ENCODE measurements at places on chromosomes 2 and 18.

- DNase-seq: no peak
Measured at GRCh38 chr2:210623506-210623905, 67.1 kb downstream of the CPS1 start.

DNA sequence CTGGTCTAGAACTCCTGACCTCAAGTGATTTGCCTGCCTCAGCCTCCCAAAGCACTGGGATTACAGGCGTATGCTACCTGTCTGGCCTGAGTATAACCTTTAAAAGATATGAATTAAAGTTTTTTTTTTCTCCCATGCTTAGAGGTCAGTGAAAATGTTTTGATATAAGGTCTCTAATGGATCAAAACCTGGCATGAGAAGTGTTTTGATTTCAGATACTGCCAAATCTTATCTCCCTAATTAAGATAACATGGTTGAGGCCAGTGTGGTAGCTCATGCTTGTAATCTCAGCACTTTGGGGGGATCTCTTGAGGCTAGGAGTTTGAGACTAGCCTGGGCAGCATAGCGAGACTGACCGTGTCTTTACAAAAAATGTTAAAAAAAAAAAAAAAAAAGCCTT, 41.2 kb downstream of the SNRPD1 start:
- DNase-seq: no peak

DNA sequence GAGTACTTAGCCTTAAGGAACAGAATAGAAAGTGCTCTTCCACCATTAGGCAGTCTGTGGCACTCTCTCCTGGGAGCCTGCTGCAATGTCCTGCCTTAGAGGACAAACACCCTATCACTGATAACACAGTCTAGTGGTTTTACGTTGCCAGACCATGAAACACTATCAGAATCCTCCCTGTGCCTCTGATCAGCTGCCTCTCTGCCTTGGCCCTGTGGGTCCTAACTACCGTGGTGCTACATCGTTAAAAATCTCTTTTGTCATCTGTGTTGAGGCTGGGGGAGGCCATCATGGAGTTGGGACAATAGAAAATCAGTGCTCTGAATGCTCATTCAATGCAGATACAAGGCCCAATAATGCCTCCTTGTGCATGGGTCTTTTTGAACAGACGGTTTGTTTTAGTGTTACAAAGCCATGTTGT, 11.9 kb upstream of the APCDD1 start:
- DNase-seq: no peak

DNA sequence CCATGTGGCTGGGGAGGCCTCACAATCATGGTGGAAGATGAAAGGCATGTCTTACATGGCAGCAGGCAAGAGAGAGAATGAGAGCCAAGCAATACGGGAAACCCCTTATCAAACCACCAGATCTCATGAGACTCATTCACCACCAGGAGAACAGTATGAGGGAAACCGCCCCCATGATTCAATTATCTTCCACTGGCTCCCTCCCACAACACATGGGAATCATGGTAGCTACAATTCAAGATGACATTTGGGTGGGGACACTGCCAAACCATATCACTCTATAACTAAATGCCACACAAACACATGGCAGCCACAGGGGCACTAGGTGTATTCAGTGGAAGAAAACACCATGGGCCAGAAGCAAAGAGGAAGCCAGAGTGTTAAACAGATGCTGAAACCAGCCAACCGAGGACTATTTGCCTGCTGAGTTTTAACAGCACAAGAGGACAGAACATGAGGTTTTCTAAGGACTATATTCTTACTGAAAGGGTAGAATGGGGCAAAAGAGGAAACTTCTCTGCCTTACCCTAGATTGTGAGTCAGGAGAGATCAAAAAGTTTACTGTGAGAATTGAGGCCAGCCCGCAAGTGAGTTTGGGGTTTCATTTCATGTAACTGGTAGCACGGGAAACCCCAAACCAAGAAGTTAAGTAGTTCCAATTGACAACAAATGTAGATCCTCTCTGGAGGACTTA, 49.2 kb downstream of the SIGLEC15 start:
- peak; percentile 54 for DNase-seq

DNA sequence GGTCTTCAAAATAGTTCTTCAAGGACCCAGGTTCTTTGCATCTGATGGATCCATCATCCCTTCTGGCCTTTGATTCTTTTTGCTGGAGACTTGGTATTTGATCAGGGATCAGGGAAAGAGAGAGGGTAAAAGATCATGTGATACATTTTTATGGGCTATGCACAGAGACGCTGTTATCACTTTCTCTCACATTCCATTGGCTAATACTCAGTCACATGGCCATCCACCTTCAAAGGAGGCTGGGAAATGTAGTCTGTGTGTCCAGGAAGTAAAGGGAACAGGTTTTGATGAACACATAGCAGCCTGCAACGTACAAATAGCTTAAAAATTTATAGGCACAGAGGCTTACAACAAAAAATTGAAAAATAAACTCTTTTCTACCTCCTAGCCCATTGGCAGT, 629.6 kb upstream of the FANCL start:
- DNase-seq: no peak

DNA sequence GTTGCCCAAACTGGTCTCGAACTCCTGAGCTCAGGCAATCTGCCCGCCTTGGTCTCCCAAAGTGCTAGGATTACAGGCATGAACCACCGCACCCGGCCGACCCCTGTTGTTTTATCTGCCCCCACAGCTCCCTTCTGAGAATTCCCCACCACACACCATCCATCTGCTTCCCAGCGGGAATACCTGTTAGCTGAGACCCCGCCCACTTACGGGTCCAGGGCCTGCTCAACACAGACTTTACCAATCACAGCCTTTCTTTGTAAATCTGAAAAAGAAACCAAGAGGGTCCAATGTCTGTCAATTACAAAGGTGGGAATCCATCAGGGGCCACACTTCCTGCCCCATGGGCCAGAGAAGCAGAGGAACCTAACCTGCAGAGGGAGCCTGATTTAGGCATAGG, 14.2 kb upstream of the CABLES1 start:
- DNase-seq: no peak

GRCh38 chr2:146228020-146228393, 1616.8 kb upstream of the ACVR2A start:
- no peak for DNase-seq

GRCh38 chr2:203623661-203624060, 82.8 kb upstream of the CD28 start:
- DNase-seq: no peak

GRCh38 chr2:240565333-240566202, 2.7 kb upstream of the RNPEPL1 start:
- peak; percentile 90 for DNase-seq

DNA sequence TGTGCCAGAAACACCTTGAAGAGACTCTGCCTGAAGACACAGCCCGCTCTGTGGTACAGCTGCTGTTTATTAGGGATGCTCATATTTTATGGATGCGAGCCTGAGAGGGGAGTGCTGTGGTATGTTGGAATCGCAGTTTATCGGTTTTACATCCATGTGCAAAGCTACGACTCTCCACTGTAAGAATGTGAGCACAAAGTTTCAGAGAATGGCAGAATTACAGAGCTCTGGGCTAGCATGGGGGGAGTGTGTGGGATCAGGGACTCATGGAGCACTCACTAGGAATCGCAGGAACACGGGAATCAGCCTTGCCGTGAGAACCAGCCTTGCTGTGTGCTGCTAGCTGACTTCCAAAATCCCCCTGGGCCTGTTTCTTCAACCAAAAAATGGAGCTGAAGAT, 199.9 kb downstream of the RNF144A start:
- no peak for DNase-seq

DNA sequence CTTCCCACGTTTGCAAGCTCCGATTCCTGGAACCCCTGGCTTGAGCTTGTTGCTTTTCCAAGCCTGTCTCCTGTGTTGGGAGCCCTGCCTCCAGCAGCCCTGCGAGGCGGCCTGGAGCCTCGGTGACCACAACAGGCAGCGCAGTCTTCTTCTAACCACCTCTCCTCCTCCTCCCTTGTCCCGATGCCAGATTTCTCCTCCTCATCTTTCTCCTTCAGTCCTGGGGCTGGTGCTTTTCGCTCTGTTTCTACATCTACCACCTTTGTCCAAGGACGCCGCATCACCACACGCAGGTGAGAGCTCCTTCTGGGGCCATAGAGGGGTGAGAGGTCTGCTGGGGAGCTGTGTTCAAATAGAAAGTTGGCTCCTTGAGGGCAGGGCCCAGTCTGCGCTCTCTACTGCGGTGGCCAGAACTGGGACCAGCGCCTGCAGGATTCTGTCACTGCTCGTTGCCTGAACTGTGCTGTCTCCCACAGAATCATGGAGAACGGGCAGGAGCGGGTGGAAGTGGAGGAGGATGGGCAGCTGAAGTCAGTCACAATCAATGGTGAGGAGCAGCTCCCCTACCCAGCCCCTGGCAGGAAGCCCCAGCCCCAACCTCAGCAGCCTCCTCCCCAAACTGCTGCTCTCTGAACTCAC, 3.9 kb downstream of the DNAJB2 start:
- DNase-seq: no peak

DNA sequence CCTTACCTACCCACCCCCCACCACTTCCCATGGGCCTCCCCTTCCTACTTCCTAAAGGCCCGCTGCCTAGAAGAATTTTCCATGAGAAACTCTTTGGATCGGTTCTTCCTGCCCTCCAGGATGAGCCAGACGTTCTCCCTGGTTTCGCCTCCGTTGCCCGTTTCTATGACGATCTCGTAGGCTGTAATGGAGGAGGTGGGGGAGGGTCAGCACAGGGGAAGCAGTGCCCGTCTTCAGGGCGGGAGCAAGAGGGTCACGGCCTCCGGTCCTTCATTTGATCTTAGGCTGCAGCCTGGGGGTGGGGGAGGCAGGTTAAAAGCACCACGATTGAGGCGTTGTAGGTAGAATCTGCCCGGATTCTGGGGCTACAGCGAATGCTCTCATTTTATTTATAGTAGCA, 172.0 kb downstream of the LOXHD1 start:
- DNase-seq: no peak

GRCh38 chr2:28391564-28392296, 928 bp upstream of the FOSL2 start:
- peak; percentile 64 for DNase-seq

- DNase-seq: no peak
Measured at GRCh38 chr18:54069729-54070128, 154.7 kb downstream of the MBD2 start.

DNA sequence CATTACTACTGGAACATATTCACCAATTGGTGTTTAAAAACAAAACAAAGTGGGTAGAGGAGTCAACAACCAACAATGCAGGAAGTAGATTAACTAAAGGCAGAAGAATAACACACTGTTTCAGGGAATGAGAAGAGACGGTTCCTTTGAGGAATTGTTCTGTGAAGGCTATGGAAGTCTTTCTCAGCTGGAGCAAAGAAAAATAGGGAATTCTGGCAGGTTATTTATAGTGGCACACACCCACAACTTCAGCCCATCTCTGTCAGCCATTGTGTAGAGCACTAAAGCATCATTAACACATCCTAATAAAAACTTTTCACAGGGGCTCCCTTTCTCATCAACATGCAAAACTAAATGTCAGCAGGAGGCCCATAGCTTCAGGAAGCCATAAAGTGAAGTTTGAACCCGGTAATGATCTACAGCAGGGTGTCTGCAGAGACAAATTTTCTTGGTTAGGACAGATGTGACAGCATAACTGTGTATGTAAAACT, 113.6 kb downstream of the CDH2 start:
- DNase-seq: no peak

GRCh38 chr2:30293303-30293921, 62.1 kb downstream of the LBH start:
- no peak for DNase-seq

GRCh38 chr2:68767031-68767961, 32.7 kb downstream of the ARHGAP25 start:
- DNase-seq: no peak

- DNase-seq: no peak
Measured at GRCh38 chr18:50619861-50620275, 60.0 kb downstream of the MAPK4 start.
